ENCODE measurements at places on chromosomes 4 and X.

DNA sequence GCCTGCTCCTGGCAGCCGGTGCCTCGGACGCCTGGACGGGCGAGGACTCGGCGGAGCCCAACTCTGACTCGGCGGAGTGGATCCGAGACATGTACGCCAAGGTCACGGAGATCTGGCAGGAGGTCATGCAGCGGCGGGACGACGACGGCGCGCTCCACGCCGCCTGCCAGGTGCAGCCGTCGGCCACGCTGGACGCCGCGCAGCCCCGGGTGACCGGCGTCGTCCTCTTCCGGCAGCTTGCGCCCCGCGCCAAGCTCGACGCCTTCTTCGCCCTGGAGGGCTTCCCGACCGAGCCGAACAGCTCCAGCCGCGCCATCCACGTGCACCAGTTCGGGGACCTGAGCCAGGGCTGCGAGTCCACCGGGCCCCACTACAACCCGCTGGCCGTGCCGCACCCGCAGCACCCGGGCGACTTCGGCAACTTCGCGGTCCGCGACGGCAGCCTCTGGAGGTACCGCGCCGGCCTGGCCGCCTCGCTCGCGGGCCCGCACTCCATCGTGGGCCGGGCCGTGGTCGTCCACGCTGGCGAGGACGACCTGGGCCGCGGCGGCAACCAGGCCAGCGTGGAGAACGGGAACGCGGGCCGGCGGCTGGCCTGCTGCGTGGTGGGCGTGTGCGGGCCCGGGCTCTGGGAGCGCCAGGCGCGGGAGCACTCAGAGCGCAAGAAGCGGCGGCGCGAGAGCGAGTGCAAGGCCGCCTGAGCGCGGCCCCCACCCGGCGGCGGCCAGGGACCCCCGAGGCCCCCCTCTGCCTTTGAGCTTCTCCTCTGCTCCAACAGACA is 4.4 kb downstream of the SOD3 start:
- no peak for DNase-seq

DNA sequence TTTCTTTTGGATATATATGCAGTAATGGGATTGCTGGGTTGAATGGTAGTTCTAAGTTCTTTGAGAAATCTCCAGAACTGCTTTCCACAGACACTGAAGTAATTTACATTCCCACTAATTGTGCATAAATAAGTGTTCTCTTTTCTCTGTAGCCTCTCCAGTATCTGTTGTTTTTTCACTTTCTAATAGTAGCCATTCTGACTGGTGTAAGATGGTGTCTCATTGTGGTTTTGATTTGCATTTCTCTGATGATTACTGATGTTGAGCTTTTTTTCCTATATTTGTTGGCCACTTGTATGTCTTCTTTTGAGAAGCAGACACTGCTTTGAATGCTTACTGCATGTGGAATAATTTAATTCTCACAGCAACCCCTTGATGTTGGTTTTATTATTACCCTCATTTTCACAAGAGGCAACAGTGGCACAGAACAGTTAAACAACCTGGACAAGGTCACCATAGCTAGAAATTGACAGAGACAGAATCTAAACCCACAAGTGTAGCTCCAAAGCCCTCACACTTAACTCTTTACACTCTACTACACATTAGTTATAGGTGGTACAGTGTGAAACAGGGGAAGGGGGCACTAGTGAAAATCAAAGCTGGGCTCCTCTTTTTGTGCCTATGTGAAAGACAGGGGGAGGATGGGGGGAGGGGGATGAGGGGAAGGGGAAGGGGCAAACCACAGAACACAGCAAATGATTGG is 96.1 kb downstream of the REELD1 start:
- no peak for DNase-seq

- DNase-seq: no peak
These were observed 6.5 kb downstream of the HMGN5 start for GRCh38 chrX:81195259-81195658.

DNA sequence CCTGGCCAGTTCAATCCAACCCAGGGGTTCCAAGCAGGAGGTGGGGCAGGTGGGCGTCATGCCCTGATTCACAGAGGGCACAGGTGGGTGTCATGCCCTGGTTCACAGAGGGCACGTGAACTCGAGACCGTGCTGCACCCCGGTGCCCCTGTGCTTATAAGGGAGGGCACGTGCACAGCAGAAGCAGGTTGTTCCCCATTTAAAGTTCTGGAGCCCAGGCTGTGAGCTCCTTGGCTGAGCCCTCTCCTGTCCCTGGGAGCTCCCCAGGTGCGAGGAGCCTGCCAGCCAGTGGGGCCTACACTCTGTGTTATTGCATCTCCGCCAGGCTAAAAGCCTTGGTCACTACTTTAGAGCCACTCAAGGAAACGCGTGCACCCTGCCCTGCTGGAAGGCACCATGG is 3.2 kb upstream of the CPZ start:
- no peak for DNase-seq

DNA sequence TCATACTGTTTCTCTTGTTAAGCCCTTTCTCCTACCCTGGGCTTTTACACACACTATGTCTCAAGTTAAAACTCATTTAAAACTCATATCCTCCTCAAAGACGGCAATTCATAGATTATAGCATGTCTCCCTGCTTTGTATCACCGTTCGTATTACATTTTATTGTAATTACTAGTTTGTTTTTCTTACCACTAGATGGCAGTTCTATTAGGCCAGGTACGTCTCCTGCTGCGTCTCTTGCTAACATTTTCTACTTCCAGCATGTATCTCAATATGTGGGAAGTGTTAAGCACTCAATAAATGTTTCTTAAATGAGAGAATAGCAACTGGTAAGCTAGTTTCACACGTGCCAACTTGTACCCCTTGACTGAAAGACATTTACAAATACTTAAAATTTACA is 450.3 kb upstream of the PCDH7 start:
- DNase-seq: no peak

- DNase-seq: no peak
These were observed 149.3 kb downstream of the NWD2 start for GRCh38 chr4:37393889-37394288.

- DNase-seq: no peak
These were observed 23.0 kb downstream of the GPM6B start for GRCh38 chrX:13793897-13794296.

GRCh38 chrX:70505451-70505841 is 60.8 kb downstream of the DLG3 start:
- no peak for DNase-seq

DNA sequence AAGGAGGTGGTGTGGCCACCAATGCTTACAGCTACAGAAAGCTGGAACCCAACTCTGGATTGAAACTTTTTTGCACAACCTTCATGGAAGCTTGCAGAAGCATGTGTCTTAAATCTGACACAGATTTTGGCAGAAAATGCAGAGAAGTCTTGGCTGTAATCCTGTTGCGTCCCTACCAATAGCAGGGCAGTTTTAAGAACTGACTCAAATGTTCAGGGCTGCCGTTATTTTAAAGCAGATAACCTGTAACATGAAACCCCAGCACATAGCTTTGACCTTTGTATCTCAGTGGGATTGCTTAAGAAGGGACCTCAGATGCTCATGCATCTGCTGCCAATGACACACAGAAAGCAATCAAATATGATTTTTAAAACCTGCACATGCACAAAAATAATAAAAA is at the start of gene VEGFD:
Gene VEGFD, minus strand, starts transcription at position 110 of the 400 bp plus-strand sequence. CDS start 467 bp downstream, outside the sequence.
- DNase-seq: no peak

DNA sequence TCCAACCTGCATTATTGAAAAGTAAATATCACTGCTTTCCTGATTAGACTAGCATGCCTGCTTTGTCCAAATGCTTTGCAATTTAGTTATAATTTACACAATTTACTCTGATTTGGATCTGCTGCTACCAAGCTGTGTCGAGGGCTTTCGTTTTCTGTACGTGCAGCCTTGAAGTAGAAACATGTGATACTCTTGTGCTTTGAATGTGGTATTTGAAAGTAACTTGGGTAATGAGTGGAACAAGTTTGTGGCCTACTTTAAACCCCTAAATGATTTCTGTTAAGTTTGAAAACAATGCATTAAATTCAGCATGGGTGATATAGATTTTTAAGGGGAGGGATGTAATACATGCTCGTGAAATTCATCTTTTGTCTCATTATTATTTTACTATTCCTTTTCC is 240.7 kb downstream of the IQCM start:
- no peak for DNase-seq

GRCh38 chrX:37800717-37801116 is 20.9 kb downstream of the CYBB start:
- no peak for DNase-seq

- no peak for DNase-seq
These were observed 160.2 kb downstream of the GPM6A start for GRCh38 chr4:175651756-175652310.

- no peak for DNase-seq
These were observed 22.9 kb downstream of the FAM184B start for GRCh38 chr4:17758485-17758884.

DNA sequence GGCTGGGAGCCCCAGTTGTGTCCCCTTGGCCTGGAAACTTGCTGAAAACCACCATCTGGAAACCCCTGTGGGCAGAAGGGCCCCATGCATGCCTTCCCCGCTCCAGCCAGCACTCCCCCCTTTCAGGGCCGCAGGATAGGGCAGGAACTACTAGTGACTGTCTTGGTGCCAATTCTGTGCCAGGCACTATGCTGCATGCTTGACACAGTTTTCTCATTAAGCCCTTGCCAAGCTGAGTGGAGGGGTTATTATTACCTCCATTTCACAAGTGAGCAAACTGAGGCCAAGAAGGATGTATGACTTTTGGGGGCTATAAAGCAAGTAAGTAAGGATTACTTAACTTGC is 73.6 kb upstream of the PJA1 start:
- no peak for DNase-seq

DNA sequence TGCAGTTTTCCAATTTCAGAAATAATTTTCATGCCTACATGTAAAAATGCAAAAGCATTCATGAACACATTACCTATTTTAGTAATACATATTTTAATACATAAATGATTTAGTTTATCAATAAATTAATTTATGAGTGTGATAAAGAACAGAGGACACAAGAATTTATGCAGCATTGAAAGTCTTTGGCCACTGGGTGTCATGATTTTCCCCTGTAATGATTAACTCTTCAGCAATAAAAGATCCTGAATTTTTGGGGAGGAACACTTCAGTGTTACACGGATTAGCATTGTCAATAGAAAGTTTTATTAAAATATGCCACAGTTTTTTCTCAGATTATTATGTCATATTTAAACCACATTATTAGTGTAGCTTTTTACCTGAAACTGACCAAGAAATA is 8.6 kb upstream of the VCX2 start:
- no peak for DNase-seq

- no peak for DNase-seq
These were observed 139.9 kb downstream of the AFAP1 start for GRCh38 chr4:7799736-7800135.

DNA sequence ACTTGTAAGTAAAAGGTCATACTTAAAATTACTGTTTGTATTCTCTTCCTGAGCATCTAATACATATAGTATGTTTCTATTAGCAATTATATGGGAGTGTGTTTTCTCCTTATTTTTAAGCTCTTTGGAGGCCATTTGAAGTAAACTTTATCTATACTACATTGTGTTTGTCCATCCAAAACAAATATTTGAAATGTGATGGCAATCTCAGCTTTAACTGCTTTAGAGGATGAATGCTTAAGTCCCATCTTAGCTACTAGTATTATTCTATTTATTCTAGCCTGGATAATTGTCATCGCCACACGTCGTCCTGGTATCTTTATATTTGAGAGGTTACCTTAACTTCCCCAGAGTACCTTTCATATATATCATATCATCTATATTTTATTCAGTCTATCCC is 335.8 kb downstream of the NAF1 start:
- DNase-seq: no peak

- DNase-seq: no peak
These were observed 143.4 kb downstream of the KLHL13 start for GRCh38 chrX:117973110-117973807.

GRCh38 chr4:161197912-161198311 is 965.9 kb downstream of the FSTL5 start:
- DNase-seq: no peak

- DNase-seq: no peak
These were observed 1.7 kb downstream of the SLAIN2 start for GRCh38 chr4:48343035-48343434.

- no peak for DNase-seq
These were observed 360.5 kb downstream of the MID1IP1 start for GRCh38 chrX:39161611-39162255.

DNA sequence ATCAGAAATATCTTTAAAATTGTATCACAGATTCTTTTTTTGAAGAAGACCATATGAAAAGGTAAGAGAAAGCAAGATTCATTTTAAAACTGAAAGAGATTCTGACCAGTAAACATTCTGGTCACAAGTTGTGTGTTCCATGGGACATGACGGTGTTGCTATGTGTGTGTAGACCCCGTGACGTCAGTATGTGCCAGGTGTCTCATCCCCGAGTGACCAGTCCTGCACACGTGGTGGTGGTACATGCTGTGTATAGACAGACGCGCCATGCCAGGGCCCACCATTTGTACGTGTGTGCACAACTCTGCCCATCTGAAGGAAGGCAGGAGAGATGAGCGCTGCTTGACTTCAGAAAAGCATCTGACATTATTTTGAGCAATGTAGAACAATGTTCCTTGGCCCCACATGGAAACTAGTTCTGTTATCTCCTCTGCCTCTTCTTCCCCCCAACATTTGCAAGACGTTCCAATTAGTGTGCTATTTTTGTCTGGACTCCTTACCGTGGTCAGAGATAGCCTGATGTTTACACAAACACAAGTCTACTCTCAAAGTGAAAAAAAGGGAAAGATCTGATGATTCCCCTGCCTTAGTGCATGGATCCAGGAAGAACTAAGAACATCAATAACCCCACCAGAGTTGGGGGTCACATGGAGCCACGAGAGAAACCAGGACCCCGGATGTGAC is 51.2 kb downstream of the IRF2 start:
- DNase-seq: no peak

DNA sequence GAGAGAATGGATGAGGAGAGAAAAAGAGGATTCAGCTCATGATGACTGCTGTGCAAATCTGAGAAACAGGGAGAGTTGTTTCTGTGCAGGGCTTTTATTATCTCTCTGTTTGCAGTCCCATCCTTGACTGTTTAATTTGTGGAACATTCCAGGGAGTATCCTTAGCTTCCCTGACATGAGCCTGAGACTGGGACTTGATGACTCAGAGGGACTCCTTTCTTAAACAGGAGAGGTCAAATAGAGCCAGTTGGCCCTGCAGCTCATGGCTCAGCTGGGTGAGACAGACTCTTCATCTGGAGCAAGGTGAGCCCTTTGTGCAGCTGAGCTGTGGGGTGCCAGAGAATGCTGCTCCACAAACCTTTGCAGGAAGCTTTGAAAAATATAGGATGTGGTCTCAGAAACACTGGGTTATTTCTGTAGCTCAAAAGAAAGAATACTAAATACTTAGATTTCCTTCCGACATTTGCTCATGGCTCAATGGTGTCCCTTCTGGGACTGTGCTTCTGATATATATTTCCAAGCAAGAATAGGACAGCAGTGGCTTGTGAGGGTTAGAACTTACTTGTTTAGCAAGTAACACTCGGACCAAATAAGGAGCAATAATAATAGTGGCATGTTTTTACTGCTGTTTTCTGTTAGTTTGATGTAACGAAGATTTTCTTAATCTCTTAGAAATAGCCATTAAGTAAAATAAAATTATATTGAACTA is 14.5 kb downstream of the ARHGAP24 start:
- no peak for DNase-seq

DNA sequence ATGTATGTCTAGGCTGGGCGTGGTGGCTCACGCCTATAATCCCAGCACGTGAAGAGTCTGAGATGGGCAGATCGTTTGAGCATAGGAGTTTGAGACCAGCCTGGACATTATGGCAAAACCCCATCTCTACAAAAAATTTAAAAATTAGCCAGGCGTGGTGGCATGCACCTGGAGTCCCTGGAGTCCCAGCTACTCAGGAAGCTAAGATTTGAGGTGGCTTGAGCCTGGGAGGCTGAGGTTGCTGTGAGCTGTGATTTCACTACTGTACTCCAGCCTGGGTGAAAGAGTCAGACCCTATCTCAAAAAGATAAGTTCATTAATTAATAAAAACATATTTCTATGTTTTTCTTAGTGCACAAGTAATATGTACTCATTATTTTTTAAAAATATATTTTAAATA is 238.1 kb downstream of the ARHGAP24 start:
- DNase-seq: no peak
